ENCODE measurements at places on chromosomes 5 and 9. TPM values are rescaled to one million over a fixed set of nuclear protein-coding genes. Genes with fewer than 3 reads are reported as not detected.

DNA sequence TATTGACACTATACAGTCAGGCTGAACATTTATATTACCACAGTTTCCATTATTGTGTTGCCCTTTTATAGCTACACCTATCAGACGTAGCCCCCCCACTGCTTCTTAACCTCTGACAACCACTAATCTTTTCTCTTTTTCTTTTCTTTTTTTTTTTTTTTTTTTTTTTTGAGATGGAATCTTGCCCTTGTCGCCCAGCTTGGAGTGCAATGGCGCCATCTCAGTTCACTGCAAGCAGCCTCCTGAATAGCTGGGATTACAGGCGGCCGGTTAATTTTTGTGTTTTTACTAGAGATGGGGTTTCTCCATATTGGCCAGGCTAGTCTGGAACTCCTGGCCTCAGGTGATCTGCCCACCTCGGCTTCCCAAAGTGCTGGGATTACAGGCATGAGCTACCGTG is 75.4 kb downstream of the UHRF2 start:
- DNase-seq, result no peak

DNA sequence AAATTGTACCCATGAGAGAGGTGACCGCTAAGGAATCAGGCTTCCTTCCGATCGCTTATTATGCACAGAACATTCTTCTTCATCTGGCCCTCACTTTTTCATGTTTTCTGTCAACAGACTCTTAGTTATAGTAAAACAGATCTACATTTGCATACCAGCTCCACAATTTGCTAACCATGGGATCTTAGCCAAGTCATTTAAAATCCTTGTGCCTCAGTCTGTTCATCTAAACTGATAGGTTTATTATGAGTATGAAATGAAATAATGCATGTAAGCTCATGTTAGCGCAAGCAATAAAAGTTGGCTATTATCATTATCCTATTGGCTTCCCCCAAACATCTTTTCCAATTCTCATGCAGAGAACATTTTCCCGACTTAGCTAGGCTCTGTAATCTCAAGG is 42.3 kb downstream of the FGF1 start:
- no peak for DNase-seq

Gene DMRT3
- not detected for total RNA-seq

Gene UBE2R2
- total RNA-seq, result 19.5 TPM

Gene MED22
- 19.6 TPM for total RNA-seq

- no peak for DNase-seq
Observed at GRCh38 chr5:99929067-99929805, 605.9 kb upstream of the FAM174A start.

GRCh38 chr9:34995670-34996060 is 6.1 kb downstream of the DNAJB5 start:
- no peak for DNase-seq

GRCh38 chr5:139642891-139643871 is 5.0 kb upstream of the CXXC5 start:
- DNase-seq, result peak; percentile 79

- DNase-seq, result no peak
Observed at GRCh38 chr9:108323615-108324014, 532.2 kb downstream of the ACTL7B start.

DNA sequence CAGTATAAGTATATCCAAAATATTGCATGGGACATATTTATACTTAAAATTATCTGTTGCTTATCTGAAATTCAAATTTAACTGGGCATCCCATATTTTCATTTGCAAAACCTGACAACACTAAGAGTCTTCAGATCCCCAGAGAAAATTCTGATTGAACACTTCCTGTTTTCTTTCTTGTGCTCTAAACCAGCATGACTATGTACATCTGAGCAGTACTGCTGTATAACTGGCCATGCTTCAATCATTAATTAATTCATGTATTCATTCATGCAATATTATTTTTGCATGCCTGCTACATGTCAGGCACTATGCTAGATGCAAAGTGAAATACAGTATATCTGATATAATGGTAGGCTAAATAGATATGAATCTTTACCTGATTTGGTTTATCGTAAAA is 461.2 kb downstream of the TLR4 start:
- no peak for DNase-seq

- DNase-seq, result no peak
Observed at GRCh38 chr9:109886617-109887016, 106.6 kb downstream of the PALM2AKAP2 start.

Gene SLC36A2
- total RNA-seq, result not detected

Gene TOMM5
- total RNA-seq, result 450 TPM

- no peak for DNase-seq
Observed at GRCh38 chr9:12923468-12924009, 148.7 kb downstream of the LURAP1L start.

Gene NR4A3
- not detected for total RNA-seq

Gene IRX1
- total RNA-seq, result not detected

GRCh38 chr9:9133526-9133925 is 1333.9 kb upstream of the DMAC1 start:
- DNase-seq, result no peak

Gene SLC34A1
- not detected for total RNA-seq

Gene BARX1
- total RNA-seq, result not detected

GRCh38 chr9:106864373-106865143 is 1.6 kb downstream of the ZNF462 start:
- no peak for DNase-seq

GRCh38 chr5:2111569-2112105 is 228.9 kb upstream of the IRX4 start:
- DNase-seq, result no peak

- DNase-seq, result no peak
Observed at GRCh38 chr5:160363660-160364395, 6.6 kb downstream of the C1QTNF2 start.

Gene FOXD4L3
- total RNA-seq, result not detected

GRCh38 chr9:4106081-4106759 is 193.6 kb downstream of the GLIS3 start:
- peak; percentile 21 for DNase-seq

Gene SPAAR
- total RNA-seq, result not detected

- DNase-seq, result no peak
Observed at GRCh38 chr5:146185161-146185560, 2.7 kb upstream of the LARS1 start.

- no peak for DNase-seq
Observed at GRCh38 chr5:55096182-55096581, 6.3 kb upstream of the GZMA start.

GRCh38 chr5:157535042-157535865 is 40.3 kb downstream of the ADAM19 start:
- peak; percentile 24 for DNase-seq

GRCh38 chr5:142408981-142409481 is 84.2 kb upstream of the SPRY4 start:
- no peak for DNase-seq

- no peak for DNase-seq
Observed at GRCh38 chr5:171721464-171721863, 64.2 kb upstream of the SMIM23 start.

GRCh38 chr5:2998106-2998505 is 246.6 kb upstream of the IRX2 start:
- no peak for DNase-seq

Gene CCDC171
- 2.5 TPM for total RNA-seq

Gene SPATA31C1
- not detected for total RNA-seq

Gene CCDC112
- total RNA-seq, result 3.3 TPM

Gene PCDHGC4
- total RNA-seq, result not detected

Gene PCDHAC2
- total RNA-seq, result not detected

DNA sequence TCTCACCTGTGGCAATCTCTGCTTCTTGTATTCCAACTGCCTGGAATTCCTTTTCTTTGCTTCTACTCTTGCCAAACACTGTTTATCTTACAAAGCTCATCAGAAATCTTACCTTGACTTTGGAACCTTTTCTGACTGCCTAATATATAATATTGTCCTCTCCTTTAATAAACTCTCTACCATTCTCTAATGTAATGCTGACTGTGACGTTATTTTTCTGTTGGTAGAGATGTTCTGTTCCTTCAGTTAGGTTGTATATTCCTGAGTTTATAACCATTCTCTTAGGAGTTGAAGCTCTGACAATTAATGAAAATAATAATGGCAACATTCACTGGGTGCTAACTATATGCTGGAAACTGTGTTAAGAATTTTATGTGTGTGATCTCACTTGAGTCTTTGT is 188.8 kb upstream of the ATP10B start:
- no peak for DNase-seq

- no peak for DNase-seq
Observed at GRCh38 chr9:137299938-137300337, 2.1 kb downstream of the NRARP start.

DNA sequence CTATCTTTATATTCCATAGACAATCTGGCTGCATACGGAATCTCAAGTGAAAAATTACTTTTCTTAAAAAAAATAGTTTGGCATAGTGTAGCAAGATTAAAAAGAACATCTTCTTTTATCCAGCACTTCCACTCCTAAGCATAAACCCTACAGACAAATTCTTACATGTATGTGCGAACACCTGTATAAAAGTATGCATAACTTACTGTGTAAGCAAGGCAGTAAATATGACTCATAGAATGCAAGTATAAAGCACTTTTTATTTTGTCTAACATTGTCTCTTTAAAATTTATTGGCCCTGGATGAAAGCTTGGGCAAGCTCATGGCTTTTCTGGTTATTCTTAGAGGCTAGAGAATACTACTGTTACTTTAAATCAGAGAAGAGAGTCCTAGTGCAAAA is 86.4 kb downstream of the MSX2 start:
- DNase-seq, result no peak

DNA sequence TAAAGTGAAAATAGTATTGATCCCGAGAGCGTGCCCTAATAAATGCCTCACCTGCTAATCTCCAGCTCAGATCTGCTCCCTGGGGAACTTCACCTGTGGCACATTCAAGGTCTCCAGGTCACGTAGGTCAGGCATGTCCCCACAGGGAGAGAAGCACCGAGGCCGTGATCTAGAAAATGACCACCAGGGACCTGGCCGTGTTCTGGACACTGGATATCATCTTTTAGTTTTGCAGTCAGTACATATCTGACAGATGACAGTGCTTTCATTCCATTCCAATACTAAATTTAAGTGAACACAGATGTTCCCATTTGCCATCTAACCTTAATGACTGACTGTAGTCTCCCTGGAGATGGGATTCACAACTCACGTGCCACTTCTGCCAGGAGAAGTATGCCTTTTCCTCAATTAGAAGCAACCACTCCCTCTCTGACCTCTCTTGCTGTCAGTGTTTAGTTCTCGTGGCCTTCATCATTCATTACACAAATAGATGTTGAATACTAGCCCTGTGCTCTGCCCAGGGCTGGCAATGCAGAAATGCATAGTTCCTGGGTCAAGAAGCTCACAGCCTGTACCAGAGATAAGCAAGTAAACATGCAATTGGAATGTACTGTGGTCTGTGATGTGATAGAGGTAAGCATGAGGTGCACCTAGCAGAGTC is 276.5 kb downstream of the NTRK2 start:
- no peak for DNase-seq

Gene KLHL3
- 0.02 TPM for total RNA-seq

Gene FRRS1L
- total RNA-seq, result 0.02 TPM

Gene ZNF883
- 14.2 TPM for total RNA-seq

- peak; percentile 67 for DNase-seq
Observed at GRCh38 chr5:136174021-136174659, 18.8 kb downstream of the SMIM32 start.

GRCh38 chr5:132370971-132371602 is 1.6 kb downstream of the SLC22A5 start:
- DNase-seq, result no peak

DNA sequence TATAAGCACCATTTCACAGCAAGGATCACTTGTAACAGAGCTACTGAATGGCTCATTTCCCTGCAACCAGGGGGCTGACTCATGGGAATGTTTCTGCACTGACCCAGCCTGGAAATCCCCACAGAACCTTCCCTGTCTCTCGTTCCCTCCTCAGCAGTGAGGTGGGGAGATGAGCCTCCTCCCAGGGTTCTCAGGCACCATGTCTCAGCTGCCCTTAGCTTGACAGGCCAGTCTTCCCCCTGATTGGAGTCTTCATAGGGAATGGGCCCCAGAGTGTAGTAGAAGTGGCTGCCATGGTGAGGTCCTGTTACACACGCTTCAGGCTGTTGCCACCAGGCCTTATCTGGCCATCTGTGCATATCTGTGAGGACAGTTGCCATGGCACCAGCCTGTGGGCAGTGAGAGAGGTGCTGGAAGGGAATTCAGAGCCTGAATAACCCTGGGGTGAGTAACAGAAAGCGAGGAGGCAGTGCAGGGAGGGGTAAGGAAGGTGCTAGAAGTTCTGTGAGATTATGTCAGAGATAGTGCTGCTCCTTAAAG is 324.4 kb downstream of the ENC1 start:
- DNase-seq, result peak; percentile 15

Gene KIF4B
- 0.11 TPM for total RNA-seq
